ENCODE measurements at places on chromosomes 1 and 21. TPM values are rescaled to one million over a fixed set of nuclear protein-coding genes. Genes with fewer than 3 reads are reported as not detected.

- no peak for DNase-seq
These were observed 33.2 kb downstream of the OTUD7B start for GRCh38 chr1:149977345-149977744.

GRCh38 chr1:39755965-39756659, 15.0 kb downstream of the OXCT2 start:
- no peak for DNase-seq

- no peak for DNase-seq
These were observed 20.2 kb upstream of the SLC19A1 start for GRCh38 chr21:45562402-45562801.

The LCE1E gene
- not detected for total RNA-seq
